ENCODE measurements at places on chromosomes 5 and 9.

DNA sequence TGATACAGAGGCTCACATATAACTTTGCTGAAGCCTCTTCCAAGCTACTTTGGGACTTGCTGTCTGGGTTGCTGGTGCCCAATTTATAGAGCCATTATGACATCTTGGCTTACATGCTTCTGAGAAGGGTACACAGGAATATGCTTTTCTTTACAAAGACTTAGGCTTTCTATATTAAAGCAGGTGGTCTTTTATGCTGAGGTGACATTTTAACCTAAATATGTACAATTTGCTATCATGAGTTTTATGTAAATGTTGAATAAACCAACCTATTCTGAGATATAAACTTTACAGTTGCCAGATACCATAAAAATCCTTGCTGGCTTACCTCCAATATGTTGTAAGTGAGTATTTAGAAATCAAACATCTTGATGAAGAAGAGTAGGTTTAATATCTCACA, 509.2 kb upstream of the CHD1 start:
- DNase-seq = no peak

DNA sequence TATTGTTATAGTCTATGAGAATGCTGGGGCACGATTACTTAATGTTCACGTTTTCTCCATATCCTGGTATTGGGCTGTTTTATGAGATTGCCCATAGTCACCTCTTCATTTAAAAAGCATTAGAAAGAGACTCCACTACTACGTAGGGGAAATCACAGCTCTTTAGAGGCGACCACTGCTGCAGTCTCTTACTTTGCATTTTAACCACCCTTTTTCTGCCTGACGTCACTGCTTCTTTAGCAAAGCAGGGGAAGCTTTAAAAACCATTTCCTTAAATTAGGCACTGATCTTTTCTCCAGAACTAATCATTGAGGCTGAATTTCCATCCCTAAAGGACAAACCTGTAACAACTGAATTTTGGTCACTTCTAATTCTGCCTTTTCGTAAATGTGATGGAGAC, 38.9 kb downstream of the ZNF608 start:
- DNase-seq = no peak

DNA sequence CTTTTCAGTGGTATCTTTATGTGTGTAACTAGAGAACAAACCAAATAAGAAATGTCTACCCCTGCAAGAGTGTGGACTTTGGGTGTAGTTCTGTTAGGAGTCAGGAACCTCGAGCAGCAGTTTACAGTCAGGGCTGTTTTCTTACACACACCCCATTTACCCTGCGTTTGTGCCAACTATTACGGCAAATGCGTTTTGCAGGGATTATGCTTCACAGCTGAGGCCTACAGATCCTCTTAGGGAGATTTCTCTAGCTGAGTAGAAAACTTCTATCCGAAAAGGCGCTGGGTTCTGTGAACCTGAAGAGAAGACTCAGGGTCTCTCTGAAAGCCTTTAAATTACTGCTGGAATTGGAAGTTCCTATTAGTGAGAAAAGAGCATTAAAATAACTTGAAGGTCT, 51.4 kb downstream of the ACER2 start:
- DNase-seq = no peak

- peak; percentile 83 for DNase-seq
Observed at GRCh38 chr9:17005056-17005823, 129.6 kb upstream of the CNTLN start.

DNA sequence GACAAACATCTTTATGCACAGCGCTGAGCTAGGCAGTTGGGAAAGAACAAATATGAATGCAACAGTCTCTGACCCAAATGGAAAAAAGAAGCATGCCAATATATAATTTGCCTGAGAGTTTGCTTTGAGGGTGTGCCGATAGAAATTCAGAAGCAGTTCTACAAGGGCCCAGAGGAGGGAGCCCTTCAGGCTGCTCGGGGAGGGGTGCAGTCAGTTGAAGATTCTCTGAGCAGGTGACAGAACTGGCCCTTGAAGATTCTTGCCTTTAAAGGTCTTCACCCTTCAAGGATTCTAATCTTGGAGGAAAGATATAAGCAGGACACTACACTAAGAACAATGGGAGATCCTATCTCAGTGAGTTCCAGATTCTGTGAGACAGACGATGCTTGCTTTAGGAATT, 3.7 kb upstream of the PAPPA start:
- DNase-seq = no peak

DNA sequence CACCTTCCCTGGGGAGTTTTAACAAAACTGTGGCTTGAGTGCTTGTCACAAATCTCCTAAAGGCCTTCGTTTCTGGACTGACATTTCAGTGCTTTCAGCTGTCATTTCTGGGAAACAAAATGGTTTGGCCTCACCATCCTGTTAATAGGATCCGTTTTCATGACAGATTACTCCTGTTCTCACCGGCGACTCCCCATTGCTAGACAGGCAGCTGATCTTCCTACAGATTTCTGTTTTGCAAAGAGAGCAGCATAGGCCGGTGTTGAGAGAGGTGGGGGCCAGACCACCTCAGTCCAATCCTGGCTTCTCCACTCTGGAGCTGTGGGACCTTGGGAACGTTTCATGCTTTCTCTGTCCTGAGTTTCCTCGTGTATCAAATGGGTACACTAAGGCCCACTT, 75.5 kb upstream of the OTULINL start:
- DNase-seq = no peak

DNA sequence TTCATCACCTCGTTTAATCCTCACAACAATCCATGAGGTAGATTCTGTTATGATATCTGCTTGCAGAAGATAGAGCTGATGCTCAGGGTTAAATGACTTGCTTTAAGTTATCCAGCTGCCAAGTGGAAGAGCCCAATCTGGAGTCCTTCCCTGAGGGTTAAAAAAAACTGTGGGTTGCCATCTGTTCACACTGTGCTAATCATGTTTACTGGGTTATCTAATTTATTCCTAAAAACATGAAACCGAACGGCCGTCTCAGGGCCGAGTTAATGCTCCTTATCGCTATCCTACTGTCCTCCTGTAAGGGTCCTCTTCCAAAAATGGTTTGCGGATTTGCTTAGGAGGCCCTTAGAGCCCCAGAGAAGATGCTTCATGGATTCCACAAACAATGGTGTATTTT, 153.3 kb downstream of the YIPF5 start:
- DNase-seq = no peak

DNA sequence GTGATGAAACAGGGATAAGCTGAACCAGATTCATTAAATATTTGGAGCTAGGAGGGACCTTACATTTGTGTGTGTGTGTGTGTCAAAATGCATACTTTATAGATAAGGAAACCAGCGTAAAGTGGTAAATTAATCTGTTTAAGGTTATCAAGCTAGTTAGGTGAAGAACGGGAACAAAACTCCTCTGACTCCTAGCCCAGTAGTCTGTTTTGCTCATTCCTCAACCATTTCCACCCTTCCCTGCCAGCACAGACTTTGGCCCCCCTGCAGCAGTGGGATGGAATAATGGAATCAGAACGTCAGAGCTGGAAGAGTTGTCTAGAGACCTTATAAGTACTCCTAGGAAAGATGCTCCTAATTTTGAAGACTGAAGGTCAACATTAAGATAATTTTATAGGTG, 6.5 kb downstream of the AGXT2 start:
- peak; percentile 28 for DNase-seq

DNA sequence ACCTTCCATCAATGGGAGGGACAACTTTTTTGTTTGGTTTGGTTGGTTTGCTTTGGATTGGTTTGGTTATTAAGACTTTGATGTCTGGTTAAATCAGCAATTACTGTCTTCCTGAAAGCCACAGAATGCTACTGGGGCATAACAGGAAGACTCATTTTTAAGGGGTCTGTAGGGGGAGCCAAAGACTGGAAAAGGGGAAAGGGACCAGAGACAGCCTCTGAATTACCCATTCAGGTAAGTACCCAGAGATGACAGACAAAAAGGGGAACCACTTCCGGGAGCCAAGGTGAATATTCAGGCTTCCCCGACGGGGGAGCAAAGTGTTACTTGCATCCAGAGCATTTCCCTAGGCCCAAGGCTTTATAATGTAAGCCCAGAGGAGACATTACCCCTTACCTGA, 4.6 kb upstream of the FEM1C start:
- DNase-seq = peak; percentile 17

DNA sequence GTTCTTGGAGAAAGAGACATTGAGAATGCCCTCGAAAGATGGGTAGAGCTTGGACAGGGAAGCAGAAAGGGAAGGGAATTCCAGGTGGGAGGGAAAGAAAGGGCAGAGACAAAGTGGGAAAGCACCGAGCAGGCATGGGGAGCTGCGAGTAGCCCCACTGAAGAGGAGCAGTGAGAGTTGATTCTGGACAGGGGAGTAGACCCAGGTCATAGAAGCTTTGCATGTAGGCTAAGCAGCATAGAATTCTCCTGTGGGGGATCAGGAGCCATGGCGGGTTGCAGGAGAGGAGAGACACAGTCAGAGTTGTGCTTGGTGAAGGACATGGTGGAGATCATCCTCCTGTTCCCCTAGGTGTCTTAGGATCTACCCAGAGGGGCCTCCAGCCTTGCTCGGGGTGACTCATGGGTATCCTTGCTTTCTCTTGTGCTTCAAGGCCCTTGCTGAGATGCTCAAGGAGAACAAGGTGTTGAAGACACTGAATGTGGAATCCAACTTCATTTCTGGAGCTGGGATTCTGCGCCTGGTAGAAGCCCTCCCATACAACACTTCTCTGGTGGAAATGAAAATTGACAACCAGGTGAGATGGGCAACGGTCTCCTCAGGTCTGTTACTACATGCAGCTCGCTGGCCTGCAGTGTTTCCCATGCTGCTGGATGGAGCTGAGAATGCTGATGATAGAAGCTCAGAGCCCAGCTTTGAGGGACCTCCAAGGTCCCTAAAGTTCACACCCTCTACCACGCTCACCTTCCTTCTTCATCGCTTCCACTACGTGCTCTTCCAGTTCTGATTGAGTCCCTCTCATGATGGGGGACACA, 64.5 kb downstream of the TSTD2 start:
- no peak for DNase-seq

DNA sequence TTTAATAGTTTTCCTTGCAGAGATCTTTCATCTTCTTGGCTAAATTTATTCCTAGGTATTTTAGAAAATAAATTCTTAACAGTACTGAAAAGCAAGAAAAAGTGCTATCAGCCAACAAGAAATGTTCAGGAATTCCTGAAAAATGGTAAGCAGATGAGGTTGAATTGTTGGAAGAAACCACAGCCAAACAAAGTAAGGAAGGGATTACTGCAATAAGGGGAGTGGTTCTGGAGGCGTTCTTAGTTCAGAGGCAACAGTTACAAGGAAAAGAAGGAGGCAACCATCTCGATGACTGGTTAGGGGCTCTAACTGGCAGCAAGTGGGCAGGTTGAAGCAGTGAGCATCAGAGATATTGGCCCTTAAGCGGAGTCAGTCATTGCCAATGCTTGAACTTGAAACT, 12.8 kb upstream of the OR13J1 start:
- DNase-seq = peak; percentile 29

DNA sequence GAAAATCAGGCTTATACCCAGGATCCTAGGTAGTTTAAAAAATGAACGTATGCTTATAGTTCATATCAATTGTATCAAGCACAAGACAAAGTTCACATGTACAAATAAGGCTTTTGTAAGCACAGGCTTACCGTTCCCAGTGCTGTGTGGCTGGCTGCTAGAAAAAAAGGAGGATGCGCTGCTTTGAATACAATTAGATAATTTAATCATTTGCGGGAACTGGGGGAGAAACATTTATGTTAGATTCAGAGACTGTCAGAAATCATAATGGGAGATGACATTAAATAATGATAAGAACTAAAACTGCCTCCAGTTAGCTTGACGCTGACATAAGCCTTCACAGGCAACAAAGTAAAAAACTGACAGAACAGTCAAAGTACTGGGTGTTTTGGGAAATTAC, 93.2 kb downstream of the FNBP1 start:
- no peak for DNase-seq

DNA sequence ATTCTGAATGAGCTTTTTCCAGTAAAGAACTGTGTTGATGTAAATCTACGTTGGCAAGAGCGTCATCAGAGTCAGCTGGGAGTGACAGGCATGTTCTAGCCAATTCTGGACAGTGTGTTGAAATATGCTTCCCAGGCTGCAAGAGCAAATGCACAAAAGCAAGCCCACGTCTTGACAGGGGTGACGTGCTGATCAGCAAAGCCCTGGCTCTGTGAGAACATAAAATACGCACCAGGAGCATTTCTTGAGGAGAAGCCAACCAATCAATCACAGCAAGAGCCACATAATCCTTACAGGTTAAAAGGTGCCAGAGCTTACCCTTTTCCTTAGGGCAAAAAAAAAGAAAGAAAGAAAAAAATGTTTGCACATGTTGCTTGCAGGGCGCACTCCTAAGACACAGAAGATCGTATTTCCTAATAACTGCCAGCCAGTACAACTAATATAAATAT, 148.1 kb downstream of the PDE4D start:
- peak; percentile 79 for DNase-seq

DNA sequence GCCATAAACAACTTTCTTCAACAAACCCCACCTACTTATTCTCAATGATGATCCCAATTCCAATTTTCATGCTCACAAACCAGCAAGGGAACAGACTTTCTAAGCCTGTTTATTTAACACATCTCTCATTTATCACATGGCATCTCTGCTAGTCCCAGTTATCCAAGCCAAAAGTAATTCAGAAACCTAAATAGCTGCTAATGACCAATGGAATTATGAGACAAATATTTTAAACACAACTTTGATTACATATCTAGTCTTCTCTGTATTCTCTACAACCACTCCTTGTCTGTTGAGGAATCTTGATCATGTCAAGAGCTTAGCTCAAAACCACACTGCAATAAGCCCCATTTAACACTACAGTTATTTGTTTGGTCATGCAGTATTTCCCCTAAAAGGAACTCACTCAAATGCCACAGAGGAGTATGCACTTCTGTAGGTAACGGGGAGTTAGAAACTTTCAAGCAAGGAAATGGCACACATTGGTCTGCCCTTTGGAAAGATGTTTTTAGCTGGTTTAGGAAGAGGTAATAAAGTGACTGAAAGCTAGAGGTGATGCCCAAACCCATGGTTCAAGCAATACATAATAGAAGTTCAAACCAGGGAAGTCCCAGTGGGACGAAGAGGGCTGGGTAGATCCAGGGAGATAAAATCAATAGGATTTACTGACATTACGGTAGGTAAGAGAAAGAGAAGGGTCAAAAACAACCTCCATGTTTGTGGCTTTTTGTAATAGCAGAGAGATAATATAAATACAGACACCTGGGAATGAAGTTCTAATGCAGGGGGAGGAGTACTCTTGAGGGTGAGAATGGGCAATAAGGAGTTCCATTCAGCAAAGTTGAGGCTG, 42.1 kb upstream of the HTR4 start:
- no peak for DNase-seq

All from fibroblast of skin of abdomen (primary cell).